ENCODE measurements at places on chromosomes 12 and 14.

DNA sequence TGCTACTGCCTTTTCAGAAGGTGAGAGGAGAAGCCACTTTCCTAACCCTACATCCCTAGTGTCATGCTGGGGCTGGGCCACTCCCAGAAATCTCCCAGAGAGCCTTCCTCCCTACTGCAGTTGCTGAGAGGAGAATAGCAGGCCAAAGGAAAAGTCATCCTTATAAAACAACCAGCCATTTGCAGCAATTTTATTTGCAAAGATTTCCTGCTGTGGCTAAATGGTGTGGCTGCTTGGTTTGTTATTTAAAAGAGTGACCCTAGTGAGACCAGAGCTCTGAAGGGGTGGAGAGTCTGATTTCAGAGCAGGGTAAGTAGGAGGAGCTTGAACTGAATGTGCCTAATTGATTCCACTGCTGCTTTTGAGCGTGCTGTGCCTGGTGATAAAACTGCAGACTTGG is 232.0 kb downstream of the GRIN2B start:
- DNase-seq = no peak

GRCh38 chr12:131381716-131382430 is 329.0 kb upstream of the SFSWAP start:
- DNase-seq = no peak

DNA sequence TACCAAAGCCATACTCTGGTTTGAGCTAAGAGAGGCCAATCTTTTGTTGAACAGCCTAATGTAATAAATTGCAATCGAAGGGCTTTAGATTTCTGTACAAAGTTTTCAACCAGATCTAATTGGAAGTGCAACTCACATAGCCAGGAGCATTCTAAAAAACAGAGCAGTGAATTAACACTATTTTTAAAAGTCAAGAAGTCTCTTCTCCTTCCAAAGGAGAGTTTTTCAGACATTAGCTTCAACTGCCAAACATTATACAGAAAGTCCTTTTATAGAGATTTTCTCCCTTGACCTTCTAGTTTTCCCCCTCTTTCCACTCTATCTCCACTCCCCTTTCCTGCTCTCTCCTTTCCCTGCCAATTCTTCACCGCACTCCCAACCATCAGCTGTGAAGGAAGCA is 259.6 kb downstream of the NOVA1 start:
- DNase-seq = no peak

DNA sequence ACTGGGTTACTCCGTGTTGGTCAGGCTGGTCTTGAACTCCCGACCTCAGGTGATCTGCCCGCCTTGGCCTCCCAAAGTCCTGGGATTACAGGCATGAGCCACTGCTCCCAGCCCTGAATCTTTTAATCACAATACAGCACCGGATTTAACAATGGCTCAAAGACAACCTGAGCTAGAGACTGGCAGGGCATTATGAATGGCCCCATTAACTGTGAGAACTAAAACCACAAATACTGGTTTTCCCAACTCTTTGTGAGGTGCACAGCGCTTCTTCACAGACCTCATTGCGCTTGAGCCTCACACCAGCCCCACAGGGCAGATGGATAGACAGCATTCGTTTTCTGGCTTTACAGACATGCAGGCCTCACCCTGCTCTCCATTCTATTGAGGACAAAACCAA is 107.0 kb upstream of the FKBP4 start:
- no peak for DNase-seq

GRCh38 chr14:24858052-24858451 is 191.9 kb downstream of the STXBP6 start:
- no peak for DNase-seq

GRCh38 chr12:11954181-11954580 is 116.6 kb upstream of the BCL2L14 start:
- DNase-seq = no peak

GRCh38 chr14:65255583-65256461 is 153.5 kb upstream of the MAX start:
- DNase-seq = no peak

DNA sequence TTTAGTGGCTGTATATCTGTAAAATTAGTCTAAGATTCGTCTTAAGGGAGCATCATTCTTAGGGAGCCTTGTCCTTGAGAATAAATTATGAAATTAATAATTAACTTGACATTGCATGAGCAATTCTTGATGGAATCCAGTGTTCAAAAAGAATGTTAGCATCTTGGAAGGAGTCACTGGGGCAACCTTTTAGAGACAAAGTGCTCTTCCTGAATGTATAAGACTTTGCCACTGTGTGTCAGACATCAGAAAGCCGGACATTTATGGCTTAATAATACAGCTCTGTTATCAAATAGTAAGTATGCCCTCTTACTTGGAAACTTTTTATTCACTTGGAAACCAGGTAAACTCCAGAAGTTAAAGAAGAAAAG is 83.3 kb downstream of the CCER1 start:
- no peak for DNase-seq

GRCh38 chr12:128537668-128538067 is 270.7 kb downstream of the TMEM132C start:
- DNase-seq = no peak
